Activated CD4-positive, alpha-beta T cell treated with anti-CD3 and anti-CD28 coated beads, Interleukin-2, amount 50 U/mL, for 16 hours (primary cell): ENCODE measurements at places on chromosomes 13 and 19.
A peak's percentile ranks its signal among the peaks of the same experiment; 100 is the strongest.

GRCh38 chr19:29845574-29846176, 33.9 kb downstream of the CCNE1 start:
- DNase-seq, result peak; percentile 10

GRCh38 chr19:55209693-55210472, 582 bp upstream of the PTPRH start:
- no peak for DNase-seq

DNA sequence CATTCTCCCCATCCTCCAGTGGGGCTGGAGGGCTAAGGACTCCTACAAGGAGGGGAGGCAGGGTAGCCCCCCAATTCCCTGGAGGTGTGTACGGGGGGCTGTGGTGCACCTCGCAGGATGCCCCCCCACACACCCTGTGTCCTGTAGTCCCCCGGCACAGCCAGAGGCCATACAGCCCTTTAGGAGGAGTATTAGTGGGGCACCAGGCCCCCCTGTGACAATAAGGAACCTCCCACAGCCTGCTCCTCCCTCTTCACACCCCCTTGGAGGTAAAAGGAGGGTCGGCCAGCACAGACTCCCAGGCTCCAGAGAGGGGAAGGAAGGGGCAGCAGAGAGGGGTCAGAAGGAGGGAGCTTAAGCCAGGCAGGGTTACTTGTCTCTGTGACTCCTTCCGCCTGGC, at the start of gene NANOS3:
TSS of gene NANOS3 (plus strand) at position 301 of the 400 bp plus-strand sequence. CDS start 115 bp downstream, outside the sequence.
- no peak for DNase-seq

- peak; percentile 32 for DNase-seq
These were observed 97.0 kb upstream of the ANKRD10 start for GRCh38 chr13:111011899-111012298.

DNA sequence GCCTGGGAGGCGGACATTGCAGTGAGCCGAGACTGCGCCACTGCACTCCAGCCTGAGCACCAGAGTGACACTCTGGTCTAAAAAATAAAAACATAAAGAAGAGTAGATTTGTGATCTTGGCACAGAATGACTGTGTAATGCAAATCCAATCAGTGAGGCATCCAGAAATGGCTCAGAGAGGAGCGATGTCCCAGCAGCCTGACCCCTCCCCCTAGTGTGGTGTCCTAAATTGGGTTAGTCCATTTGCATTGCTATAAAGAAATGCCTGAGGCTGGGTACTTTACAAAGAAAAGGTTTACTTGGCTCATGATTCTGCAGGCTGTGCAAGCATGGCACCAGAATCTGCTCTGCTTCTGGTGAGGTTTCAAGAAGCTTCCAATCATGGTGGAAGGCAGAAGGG, 59.1 kb upstream of the ZNF30 start:
- no peak for DNase-seq

GRCh38 chr13:39766464-39767158, 111.1 kb downstream of the COG6 start:
- no peak for DNase-seq

DNA sequence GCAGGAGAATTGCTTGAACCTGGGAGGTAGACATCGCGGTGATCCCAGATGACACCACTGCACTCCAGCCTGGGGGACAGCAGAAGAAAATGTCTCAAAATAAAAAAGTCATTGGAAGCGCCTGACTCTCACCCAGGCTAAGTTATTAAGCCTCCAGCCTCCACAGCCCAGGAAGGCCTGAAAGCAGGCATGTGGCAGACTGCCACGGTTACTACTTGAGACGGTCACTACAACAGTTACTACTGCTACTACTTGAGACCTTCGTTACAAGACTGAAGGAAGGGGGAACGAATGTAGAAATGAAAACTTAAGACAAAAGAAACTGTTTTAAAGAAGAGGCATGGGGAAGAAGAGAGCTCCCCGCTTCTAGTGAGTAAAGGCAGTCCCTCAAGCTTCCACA, 9.6 kb downstream of the PRR22 start:
- no peak for DNase-seq

DNA sequence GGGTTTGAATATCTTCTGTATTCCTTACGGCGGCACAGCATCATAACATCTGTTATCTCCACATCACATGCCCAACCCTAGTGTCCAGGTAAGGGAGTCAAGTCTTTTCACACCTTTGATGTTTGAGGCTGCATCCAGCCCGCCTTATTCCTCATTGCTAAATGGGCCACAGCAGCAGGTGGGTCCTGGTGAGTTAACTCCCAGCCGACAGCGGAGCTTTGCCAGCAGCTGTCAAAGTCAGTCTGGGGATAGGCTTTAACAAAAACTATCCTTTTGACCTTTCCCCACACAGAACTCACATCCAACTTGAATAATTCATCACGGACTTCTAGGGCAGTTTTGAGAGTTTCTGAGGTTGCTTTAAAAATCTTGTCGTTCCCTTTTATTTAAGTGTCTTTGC, 235.1 kb downstream of the DLEU7 start:
- DNase-seq, result no peak

- DNase-seq, result no peak
These were observed 3.6 kb upstream of the FAM124A start for GRCh38 chr13:51218626-51219025.

DNA sequence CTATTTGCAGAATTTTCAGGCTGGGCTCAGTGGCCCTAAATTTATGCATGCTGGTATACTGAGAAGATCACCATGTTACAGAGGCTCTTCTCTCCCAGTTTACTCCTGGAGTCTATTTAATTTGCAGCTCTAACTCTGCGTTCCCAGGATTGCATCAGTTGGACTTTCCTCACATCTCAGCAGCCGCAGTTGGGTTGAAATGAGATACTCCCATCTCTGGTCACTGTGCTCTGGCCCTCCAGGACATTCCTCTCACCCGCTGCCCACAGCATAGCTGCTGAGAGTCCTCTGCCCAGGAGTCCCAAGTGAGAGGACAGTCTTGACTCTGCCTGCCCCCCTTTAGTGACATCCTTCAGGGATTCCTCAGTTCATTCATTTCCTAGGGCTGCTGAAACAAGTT, 150.9 kb downstream of the LACC1 start:
- no peak for DNase-seq

DNA sequence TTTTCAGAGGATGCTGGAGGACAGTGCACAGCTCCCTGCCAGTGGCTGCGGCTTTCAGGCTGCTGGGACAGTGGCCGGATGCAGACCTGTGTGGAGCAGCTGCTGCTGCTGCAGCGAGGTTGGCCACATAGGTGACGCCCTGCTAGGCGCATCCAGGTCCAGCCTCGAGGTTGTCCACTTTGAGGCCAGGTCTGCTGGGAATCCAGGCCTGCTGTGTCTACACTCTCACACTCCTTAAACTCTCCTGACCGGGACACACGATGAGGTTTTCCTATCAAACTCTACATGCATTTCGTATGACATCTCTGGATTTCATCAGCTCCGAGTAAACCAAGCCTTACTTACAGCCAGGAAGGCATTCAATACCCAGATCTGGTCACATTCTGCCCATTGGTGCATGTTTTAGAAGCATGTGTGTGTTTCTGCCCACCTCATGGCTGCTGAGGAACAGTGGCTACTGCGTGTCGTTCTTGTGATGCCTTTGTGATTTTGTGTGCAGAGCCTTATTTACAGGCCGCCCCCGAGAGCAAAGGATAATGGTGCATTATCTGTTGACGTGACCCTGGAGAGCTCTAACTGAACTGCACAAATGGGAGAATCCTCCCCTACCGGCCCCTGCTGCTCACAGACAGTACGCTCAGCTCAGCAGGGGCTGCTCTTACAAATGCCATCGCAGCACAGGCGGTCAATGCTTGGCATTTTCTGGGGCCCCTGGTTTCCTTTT, 12.3 kb upstream of the MCF2L start:
- no peak for DNase-seq

DNA sequence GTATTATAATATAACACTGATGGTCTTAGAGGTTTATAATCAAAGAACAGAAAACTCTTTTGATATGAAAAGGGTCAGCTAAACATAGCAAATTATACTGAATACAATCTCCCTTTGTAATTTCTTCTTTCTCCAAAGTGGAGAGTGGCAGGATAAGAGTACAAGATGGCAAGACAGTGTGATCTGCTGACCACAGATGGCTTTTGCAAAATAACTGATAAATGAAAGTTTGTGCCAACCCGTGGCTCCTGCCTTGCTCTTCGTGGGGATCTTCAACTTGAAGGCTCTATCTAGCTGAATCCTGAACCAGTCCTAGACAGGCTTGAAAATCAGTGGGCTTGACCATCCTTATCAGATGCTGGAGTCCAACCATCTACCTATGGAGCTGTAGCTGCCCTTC, 185.7 kb downstream of the VWA8 start:
- DNase-seq, result no peak

DNA sequence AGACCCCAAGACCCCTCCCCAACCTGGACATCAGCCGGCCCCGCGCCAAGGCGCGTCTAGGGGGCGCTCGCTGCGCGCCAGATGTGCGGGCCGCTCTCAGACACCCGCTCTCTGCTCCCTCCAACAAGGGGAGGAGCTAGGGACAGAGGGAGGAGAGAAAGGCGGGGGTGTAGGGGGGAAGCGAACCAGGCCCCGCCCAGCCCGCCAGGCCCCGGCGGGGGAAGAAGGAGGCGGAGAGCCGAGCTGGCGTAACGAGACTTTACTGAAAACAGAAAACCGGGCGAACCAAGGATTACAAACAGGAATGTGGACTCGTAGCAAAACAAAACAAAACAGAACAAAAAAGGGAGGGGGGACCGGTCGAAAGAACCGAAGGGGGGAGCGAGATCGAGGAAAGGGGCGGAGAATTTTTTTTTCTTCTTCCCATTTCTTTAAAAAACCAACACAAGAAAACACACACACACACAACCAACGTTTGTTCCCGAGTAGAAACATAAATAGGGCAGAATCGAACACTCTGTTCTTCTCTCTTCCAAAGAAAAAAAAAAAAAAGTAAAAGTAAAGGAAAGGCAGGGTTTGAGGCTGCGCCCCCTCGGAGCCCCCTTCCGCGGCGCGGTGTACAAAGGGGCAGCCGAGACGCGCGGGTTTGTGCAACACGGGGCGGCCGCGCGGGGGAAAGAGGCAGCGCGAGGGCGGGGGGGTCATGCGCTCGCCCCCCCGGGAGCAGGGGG, 1.7 kb downstream of the JUND start:
- peak; percentile 95 for DNase-seq

DNA sequence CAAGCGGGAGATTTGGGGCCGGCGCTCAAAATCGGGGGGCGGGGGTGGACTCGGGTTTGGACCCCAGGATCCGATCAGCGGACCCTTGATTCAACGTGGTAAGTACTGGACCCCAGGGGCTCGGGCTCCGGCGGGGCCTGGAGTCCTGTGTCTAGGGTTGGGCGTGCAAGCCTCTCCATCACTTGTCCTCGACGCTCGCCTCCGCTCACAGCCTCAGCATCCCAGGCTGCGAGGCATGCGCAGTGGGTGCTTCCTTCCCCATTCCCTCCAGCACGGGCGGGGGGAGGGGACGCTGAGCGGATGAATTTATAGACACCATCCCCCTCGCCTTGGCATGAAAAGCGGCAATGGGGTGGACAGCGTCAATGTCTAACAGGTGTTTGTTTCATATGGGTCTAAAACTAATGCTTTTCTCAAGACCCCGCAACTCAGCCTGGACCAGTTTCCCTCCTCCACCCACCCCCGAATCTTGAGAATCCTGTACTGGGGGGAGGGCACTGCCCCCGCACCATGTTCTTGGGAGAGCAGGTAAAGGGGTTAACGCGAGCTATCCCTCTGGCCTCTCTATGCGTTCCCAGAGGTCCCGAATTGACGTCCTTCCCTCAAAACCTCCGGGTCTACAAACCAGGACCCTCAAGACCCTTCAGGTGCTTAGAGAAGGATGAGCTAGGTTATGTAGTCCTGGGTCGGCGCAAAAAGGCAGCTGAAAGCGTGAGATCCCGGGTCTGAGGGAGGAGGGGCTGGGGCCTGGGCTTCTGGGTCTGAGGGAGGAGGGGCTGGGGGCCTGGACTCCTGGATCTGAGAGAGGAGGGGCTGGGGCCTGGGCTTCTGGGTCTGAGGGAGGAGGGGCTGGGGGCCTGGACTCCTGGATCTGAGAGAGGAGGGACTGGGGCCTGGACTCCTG, 579 bp downstream of the CPT1C start:
- DNase-seq, result peak; percentile 27

- no peak for DNase-seq
These were observed 22.3 kb downstream of the CRYL1 start for GRCh38 chr13:20503088-20504083.

GRCh38 chr19:11174336-11174735, 18.8 kb upstream of the SPC24 start:
- no peak for DNase-seq

- DNase-seq, result no peak
These were observed 524.7 kb upstream of the HTR2A start for GRCh38 chr13:47421525-47421924.

DNA sequence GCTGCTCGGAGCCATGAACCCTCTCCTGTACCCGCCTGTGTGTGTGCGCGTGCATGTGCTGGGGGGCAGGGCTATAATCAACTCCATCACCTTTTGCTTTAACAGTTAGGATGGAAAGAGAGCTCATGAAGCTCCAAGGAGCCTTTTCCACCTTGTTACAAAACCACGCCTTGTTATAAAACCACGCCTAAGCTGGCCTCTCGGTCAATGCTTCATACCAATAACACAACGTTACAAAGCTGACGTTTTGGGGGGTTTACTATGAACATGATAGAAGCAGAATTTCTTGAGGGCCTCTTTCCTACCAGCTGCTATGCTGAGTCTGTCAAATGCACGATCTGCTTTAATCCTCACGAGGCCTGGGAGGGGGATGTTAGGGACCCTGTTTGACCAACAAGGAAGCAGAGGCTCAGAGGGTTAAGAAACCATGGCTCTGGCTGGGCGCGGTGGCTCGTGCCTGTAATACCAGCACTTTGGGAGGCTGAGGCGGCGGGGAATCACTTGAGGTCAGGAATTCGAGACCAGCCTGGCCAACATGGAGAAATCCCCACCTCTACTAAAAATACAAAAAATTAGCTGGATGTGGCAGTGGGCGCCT, 11.9 kb downstream of the CAPS start:
- DNase-seq, result no peak

DNA sequence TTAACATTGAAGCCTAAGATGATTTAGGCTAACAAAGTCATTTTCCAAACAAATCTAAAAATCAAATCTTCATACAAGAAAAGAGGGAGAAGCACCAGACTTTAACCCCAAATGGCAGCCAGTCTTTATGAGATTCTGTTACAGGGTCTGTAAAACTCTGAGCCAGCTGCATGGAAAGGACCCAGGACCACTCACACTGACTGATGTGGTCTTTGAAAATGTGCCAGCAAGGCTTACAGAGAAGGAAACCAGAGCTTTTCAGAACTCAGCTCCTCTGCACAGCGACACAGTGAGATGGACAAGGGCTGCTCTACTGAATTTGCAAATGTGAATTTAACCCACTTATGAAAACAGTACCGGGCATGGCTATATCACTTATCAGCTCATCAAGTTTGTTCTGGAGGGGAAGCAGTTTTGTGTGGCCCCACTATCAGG, 98.8 kb upstream of the SERP2 start:
- DNase-seq, result no peak

DNA sequence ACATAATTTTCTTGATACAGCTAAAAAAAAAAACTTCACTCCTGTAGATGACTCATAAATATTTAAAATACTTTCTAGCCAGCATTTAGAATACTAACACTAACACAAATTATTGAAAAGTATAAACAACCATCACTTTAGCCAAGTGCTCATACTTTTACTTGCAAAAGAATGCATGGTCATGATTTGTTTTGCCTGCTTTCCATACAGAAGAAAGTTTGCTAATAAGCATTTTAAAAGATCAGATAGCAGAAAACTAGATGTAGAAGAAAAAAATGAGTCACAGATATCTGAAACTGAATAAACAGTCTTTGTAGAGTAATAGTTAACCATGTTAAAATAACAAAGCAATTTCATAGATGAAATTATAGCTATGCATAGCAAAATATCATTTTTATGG, 2280.4 kb upstream of the PCDH20 start:
- no peak for DNase-seq
